Substantia nigra (tissue), 51 donors: ENCODE measurements at places on chromosomes 5 and 9.
A peak's percentile ranks its signal among the peaks of the same experiment; 100 is the strongest.

- DNase-seq = no peak
Measured at GRCh38 chr5:77066823-77067442, 20.2 kb downstream of the ZBED3 start.

DNA sequence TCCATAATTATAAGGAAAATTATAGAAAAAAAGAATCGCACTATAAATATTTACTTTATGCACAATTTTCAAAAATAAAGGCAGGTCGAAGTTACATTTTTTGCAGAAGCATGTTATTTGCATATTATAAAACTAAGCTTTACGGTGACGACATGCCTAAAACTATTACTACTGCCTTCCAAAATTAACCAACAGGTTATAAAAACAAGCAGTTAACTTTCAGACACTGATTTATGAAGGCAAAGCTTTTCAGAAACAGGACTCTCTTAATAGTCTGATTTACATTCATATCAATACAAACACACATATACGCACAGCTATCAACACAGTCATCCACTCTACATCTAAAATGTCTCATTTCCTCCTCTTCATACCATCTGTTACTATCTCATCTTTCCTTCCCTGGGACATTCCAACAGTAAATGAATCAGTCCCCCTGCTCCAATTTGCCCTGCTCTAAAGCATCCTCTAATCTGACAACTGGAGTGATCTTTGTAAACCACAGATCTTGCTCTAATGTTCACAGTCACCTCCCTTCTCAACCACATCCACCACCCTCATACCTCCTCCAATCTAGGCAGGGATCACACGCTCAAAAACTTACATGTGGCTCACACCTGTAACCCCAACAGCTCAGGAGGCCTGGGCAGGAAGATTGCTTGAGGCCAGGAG lies 21.6 kb downstream of the FBXW11 start:
- no peak for DNase-seq

- no peak for DNase-seq
Measured at GRCh38 chr5:141431286-141431685, 979 bp downstream of the PCDHGA12 start.

GRCh38 chr5:80714570-80715298 lies 60.0 kb upstream of the DHFR start:
- DNase-seq = no peak

GRCh38 chr5:68646144-68646543 lies 430.6 kb downstream of the PIK3R1 start:
- no peak for DNase-seq

GRCh38 chr5:42984307-42984706 lies 55.8 kb downstream of the ANXA2R start:
- no peak for DNase-seq

DNA sequence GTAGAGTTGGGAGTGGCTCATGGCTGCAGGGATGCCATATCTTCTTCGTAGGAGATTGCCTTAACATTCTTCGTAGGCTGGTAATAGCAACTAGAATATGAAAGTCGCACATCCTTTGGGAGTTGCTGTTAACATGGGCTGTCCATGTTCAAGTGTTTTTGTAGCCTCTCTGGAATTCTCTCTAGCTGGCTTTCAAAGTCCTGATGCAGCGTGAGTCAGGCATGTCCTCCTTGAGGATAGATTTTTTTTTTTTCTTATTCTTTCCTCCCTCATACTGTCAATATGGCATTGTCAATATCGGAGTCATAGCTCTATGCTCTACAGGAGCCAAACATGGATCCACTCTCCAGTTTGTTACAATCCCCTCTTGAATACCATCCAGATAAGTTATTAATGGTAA lies 494.8 kb upstream of the WWC1 start:
- DNase-seq = no peak

- DNase-seq = no peak
Measured at GRCh38 chr5:159091065-159091464, 8.7 kb downstream of the EBF1 start.

- DNase-seq = no peak
Measured at GRCh38 chr9:137721899-137722298, 103.1 kb downstream of the EHMT1 start.

GRCh38 chr5:115343855-115344254 lies 47.4 kb upstream of the CCDC112 start:
- DNase-seq = no peak

GRCh38 chr5:14316471-14316870 lies 173.3 kb downstream of the TRIO start:
- DNase-seq = no peak

DNA sequence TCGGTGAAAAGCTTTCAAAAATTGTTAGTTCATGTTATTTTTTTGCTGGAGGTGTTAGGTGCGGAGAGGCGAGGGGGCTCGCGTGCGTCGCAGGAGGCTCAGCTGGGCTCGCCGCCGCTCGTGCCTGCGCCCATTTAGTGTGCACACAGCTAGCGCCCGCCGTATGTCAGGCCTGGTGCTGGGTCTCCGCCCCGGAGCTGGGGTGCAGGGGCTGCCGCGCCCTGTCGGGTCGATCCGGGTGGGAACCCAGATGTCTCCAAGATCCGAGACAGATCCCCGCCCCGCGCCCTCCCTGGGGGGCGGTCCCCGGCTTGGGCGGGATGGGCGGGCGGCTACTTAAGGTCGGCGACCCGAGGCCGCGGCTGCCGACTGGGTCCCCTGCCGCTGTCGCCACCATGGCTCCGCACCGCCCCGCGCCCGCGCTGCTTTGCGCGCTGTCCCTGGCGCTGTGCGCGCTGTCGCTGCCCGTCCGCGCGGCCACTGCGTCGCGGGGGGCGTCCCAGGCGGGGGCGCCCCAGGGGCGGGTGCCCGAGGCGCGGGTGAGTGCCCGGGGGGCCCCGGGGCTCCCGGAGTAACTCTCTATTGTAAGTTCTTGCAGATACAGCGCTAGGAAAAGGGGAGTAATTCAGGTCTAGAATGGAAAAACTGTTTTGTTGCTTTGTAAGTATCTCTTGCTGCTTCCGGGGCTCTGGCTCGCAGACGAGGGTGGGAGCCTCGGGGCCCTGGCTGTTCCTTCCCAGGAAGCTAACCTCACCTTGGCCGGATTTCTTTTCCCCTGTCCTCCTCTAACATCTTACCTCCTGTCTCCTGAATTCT lies 31.7 kb downstream of the GSN start:
- peak; percentile 53 for DNase-seq

DNA sequence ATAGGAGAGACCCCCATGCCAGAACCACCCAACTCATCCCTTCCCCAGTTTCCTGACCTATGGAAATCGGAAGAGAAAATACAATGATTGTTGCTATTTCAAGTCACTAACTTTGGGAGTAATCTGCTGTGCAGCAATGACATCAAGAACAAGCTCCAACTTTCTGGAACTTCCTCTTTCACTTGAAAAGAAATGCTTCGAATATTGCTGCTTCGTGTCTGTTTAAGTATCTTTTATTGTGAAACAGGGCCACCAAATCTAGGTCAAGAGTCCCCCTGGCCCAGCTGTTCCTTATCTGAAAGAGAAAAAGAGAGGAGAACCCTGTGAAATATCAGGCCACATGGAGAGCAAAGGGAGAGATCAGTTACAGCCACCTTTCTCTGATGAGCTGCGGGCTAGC lies 59.4 kb upstream of the DNAH5 start:
- DNase-seq = no peak

- DNase-seq = no peak
Measured at GRCh38 chr9:134293611-134294152, 32.6 kb upstream of the RXRA start.

DNA sequence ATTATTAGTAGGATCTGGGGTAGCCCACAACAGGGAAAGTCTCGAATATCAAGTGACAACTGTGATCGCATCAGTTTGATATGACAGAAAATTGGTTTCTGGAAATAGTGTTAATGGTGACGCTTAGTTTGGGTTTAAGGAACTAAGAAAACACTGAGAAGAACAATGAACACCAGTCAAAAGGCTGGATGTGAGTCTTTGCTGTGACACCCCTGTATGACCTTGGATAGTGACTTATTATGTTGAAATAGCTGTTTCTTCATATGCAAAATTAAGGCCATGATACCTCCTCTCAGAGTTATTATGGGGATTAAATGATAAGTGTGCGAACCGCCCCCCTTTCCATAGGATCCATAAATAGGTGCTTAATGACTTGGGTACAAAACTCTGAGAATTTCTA lies 926 bp downstream of the DNAJC25 start:
- no peak for DNase-seq

GRCh38 chr5:38284384-38284783 lies 26.0 kb downstream of the EGFLAM start:
- DNase-seq = no peak

- no peak for DNase-seq
Measured at GRCh38 chr5:103101079-103101750, 18.7 kb downstream of the GIN1 start.

GRCh38 chr5:74631081-74631953 lies 9.2 kb downstream of the ENC1 start:
- no peak for DNase-seq

- no peak for DNase-seq
Measured at GRCh38 chr5:118561235-118561634, 427.1 kb downstream of the DTWD2 start.

DNA sequence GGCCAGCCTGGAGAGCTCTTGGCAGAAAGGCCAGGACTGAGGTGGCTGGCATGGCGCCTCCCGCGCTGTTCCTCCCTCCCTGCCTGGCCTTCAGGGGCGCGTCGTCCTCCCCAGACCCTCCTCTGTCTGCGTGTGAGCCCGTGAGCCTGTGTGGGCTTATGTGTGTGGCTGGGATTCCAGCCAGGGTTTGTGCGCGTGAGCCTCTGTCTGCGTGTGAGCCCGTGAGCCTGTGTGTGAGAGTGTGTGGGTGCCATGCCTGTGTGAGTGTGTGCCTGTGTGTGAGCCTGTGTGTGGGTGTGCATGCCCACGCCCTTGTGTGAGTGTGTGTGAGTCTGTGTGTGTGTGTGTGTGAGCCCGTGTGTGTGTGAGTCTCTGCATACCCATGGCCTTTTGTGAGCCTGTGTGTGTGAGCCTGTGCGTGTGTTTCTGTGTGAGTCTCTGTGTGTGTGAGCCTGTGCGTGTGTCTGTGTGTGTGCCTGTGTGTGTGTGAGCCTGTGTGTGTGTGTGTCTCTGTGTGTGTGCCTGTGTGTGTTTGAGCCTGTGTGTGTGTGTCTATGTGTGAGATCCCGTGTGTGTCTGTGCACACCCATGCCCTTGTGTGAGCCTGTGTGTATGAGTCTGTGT lies 13.0 kb downstream of the RXRA start:
- DNase-seq = peak; percentile 48

DNA sequence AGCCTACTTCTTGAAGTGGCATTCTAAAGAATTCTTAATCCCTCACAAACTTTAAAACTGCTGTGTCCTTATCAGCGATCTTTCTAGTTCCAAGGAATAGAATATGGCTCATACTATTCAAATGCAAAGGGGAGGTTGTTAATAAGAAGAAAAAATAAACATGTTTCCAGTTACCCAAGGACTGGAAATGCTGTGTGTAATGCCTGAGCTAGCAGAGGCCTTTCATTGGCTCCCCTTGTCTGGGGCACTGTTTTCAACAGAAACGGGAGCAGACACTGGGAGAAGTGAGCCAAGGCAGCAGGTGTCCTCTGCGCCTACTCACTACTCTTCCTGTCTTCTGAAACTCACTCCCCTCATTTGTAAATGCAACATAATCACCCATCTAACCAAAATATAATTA lies 253.0 kb downstream of the MARCHF11 start:
- DNase-seq = no peak

- DNase-seq = no peak
Measured at GRCh38 chr5:83645936-83646335, 74.7 kb downstream of the HAPLN1 start.

- DNase-seq = no peak
Measured at GRCh38 chr5:98898743-98899142, 30.1 kb downstream of the CHD1 start.
